ENCODE measurements at places on chromosomes 5 and 9.

- no peak for DNase-seq
Measured at GRCh38 chr9:37678789-37679273, 28.1 kb downstream of the FRMPD1 start.

DNA sequence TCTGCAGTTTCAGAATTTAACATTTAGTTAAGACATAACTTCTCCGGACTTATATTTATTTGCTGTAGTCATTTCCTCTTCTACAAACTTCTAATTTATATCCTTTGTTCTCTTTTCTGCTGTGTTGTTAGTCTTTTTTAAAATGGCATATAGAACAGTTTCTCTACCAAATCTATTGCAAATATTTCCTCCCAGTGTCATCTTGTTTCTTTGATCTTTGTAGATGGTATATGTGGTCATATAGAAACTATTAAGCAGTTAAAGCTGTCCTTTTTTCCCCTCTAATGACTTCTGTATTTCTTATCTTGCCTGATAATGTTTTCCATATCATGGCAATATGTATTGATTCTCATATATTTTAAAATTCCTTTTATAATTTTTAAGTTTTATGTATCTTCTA lies 264.5 kb downstream of the MCTP1 start:
- no peak for DNase-seq

- no peak for DNase-seq
Measured at GRCh38 chr9:111362526-111362925, 32.5 kb upstream of the OR2K2 start.

GRCh38 chr9:98022447-98022846 lies 34.1 kb upstream of the NANS start:
- no peak for DNase-seq

GRCh38 chr9:131190191-131190590 lies 64.8 kb downstream of the NUP214 start:
- DNase-seq: no peak

GRCh38 chr9:134575103-134575900 lies 66.3 kb upstream of the COL5A1 start:
- no peak for DNase-seq

DNA sequence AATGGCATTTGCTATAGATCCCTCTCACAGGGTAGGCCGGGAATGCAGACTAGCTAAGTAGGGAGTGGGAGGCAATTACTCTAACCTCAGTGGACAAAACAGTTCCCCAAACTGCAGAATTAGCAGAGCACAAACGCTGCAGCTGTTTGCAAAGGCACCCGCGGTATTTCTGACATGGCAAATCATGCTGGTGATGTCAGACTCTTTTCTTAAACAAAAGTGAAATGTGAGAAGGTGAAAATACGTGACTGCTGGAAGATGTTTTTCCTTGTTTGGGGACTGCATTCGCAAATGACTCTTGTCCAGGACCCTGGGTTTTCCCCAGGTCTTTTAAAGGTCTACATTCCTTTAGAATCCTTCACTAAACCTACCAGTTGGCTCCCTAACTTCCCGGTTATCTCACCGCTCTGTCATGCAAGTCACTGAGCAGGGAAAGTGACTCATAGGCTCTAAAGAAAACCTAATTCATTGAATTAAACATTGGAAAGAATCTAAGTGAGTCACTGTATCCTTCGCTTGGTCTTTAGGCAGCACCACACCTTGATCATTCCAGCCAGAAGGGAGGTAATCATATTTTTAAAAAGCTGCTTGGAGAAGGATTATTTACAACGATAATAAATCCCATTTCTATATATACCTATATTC lies 91.5 kb upstream of the DNAH5 start:
- DNase-seq: no peak

GRCh38 chr9:112075009-112075378 lies 100.1 kb downstream of the SUSD1 start:
- DNase-seq: no peak

GRCh38 chr5:92904021-92904420 lies 677.0 kb downstream of the NR2F1-AS1 start:
- DNase-seq: no peak

- DNase-seq: no peak
Measured at GRCh38 chr9:134433101-134433500, 106.8 kb downstream of the RXRA start.

- DNase-seq: no peak
Measured at GRCh38 chr5:75281716-75282465, 45.2 kb upstream of the ANKRD31 start.

- DNase-seq: no peak
Measured at GRCh38 chr9:94699715-94700373, 26.7 kb upstream of the AOPEP start.

DNA sequence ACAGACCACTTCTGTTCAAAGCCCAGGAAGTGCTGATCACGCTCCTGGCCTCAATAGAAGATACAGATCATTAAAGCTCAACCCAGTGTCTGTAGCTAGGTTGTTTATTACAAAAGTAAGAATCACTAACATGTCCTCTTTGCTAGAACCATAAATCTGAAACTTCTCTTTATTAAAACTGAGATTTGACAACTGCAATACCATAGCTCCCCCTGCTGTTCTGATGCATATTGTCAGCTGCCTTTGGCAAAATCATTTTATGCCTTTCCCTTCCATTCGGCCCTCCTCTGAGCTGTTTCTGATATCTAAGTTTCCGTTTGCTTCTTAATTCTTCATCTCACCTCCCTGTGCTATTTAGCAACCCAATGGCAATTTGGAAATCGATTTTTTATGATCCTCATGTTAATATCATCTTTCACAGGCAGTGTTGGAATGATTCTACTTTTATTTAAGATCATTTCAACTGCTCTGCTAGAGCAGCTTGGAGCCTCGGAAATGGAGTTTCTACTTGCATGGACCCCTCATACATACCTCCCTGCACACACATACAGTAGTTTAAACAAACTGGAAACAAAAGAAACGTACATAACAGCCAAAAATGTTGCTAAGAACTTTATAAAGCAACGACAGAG lies 998.8 kb downstream of the MAT2B start:
- no peak for DNase-seq

DNA sequence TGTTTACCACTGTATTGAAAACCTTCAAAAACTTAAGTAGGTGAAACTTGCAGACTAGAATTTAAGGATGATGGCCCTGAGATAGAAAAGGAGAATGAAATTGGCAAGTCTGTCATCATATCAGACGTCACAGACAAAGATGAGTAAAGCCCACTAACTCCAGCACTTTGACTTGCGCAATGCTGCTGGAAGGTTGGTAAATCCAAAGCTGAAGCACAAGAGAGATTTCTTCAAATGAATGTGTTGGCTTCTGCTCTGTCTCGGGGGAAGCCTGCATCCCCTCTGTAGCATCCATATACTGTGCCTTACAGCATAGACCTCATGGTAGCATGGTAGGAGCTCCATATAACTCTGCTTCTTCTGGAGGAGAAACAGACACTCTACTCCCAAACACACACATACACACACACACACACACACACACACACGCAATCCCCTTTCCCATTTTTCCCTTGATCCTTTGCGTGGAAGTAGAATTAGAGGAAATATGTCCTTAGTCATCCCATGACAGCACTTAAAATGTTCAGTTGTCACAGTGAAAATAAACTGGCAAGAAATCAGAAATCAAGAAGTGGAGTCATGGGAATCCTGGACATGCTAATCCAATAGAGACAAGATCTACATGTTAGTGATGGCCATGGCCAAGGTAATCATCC lies 241.5 kb downstream of the NR3C1 start:
- DNase-seq: no peak

DNA sequence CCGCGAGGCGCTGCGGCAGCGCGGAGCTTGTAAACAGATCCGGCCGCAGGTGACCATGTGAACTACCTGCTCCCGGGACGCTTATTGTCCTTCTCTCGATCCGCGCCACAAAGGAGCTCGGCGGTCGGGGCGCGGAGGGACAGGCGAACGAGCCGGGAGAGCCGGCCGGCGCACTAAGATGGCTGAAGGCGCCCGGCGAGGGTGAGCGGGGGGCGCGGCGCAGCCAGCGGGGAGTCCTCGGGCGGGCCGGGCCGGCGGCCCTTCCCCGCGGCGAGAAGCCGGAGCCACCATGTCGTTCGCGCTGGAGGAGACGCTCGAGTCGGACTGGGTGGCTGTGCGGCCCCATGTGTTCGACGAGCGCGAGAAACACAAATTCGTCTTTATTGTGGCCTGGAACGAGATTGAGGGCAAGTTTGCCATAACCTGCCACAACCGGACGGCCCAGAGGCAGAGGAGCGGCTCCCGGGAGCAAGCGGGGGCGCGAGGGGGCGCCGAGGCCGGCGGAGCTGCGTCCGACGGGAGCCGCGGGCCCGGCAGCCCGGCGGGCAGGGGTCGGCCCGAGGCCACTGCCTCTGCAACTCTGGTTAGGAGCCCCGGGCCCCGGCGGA lies 535 bp downstream of the JMY start:
- peak; percentile 18 for DNase-seq

- no peak for DNase-seq
Measured at GRCh38 chr5:54263447-54263846, 46.9 kb downstream of the ARL15 start.

All from stimulated activated CD4-positive, alpha-beta T cell treated with anti-CD3 and anti-CD28 coated beads, TNF-alpha, amount 100 ng/mL, for 4 hours (primary cell).